ENCODE measurements at places on chromosomes 4 and X. TPM values are rescaled to one million over a fixed set of nuclear protein-coding genes. Genes with fewer than 3 reads are reported as not detected.

The PCDH11X gene
- total RNA-seq, result not detected

The CXCL11 gene
- total RNA-seq, result not detected

The CSN1S1 gene
- total RNA-seq, result not detected

The HOPX gene
- total RNA-seq, result not detected

The UGT2A1 gene
- not detected for total RNA-seq

The PRSS12 gene
- 1.5 TPM for total RNA-seq

The TXK gene
- total RNA-seq, result 0.92 TPM

The ATXN3L gene
- total RNA-seq, result not detected

The CCNG2 gene
- 7.7 TPM for total RNA-seq

The ASB11 gene
- not detected for total RNA-seq

The NXF2B gene
- not detected for total RNA-seq

Data from PC-3 (cell line).